Astrocyte (in vitro differentiated cells and primary cell): ENCODE measurements at places on chromosomes 6 and 20.

DNA sequence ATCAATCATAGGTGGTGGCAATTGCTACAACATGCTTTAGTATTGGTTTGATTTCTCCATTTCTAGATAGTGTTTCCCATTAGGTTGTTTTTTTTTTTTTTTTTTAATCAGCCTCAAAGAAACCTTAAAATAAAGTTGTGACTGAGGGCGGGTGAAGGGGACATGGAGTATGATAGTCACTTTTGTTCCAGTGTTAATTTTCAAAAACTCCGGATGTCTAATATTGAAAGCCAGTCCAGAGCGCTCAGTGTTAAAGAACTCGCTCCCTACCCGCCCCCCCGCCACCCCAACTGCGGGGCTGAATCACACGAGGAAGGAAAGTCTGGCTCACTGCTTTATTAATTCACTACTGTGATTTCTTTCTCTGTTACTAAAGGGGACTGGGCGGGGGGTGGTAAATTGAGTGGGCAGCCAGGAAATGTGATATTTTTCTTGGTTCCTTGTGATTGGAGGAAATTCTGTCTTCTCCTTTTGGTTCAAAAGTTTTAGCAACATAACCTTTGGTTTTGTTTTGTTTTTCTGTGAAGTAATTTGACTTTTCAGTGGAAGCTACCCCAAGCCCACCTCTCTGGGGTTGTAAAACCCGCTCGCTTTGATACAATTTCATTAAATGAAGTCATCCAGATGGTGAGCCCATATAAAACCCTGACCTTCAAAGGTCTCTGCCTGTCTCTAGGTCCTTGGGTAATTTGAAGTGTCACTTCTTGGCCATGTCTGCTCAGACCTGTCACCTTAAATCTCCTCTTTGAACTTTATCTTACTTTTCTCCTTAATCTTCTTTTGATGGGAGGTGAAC lies 38.0 kb downstream of the TNFAIP3 start:
- peak; percentile 30 for DNase-seq

DNA sequence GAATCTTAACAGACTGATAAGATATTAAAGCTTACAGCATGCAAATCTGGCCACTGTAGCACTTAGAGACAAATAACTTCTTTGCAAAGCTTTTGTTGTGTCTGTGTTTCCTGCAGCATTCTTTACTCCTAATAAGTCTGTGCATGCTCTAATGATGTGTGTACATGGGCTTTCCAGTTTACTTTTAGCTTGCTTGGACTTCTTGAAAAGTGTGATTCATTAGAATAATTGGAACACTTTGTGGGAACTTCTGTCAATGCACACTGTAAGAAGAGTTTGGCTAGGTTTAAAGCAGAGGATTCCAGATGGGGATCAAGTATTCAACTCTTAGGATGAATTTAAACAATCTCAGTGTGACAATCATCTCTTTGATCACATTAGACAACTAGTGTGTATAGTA lies 22.1 kb upstream of the TINAG start:
- DNase-seq: peak; percentile 66

DNA sequence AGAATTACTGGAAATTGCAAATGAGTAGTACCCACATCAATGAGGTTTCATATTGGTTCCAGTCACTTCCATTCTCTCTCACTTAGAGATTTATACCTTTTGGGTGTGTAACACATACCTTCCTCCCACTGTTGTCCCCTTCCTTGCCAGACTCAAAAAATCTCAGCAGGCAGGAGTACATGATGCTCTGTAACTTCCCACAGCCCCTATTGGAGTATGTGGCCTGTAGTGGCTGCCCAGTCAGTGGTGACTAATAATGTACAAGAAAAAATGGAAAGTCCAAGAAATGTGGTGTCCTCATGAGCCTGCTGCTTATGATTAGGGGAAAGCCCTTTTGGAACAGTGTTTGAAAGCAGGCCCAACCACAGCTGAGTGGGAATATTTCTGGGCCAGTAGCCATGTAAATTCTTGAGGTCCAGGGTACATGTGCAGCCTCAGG lies 312.0 kb downstream of the ZFAND3 start:
- DNase-seq: peak; percentile 99

DNA sequence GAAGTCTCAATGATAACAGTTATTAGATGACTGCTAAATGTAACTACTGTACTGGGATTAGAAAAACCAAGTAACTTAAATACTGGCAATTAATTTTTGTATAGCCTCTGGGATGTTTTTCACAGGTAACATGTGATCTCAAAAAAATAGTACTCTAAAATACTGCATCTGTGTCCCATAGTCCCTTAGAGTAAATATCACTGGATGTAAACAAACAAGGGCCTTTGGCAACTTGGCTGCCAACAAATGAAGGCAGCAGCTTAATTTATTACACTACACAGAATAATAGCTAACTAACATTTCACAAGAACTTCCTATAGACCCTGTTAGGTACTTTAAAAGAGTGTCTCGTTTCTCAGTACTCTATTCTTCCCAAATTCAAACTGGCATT lies 14.0 kb downstream of the ARHGAP18 start:
- no peak for DNase-seq

DNA sequence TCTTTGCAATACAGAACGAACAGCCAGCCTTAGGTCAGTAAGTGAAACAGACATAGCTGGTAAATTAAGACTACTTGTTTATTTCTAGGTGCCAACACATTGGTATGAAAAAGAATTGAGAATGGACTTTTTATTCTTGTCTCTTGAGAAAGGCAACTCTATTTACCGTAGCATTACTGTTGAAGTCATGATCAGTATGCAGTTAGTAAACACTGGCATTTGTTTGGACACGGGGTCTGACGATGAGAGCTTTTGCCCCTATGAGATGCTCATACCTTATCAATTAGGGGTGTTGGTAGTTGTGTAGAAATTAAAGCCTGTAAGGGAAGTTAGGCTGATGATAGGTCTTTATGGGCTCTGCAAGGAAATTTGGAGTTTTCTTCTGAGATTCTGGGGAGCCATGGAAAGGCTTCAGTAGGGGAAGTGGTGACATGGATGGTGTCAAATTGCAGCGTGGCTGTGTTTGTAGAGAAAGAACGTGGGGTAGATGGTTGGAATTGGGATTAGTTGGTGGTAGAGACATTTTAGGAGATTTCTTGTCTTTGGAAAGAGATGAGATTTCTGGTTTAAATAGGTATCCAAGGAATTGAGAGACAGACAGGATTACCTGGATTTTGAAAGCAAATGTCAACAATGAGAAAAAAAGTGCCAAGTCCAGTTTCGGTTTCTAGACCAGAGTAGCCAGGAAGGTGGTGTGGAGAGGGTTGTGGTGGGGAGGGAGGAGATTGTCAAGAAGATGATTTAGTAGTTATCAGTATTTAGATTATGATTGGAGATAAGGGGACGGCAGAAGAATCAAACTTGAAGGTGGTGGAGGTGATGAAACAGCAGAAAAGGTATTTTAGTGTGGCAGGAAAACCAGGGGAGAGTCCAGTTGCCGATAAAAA lies 116.6 kb downstream of the JARID2 start:
- no peak for DNase-seq

GRCh38 chr20:35144694-35145093 lies 2.4 kb downstream of the EDEM2 start:
- DNase-seq: no peak

- no peak for DNase-seq
These were observed 53.2 kb upstream of the BMP2 start for GRCh38 chr20:6714279-6714711.

DNA sequence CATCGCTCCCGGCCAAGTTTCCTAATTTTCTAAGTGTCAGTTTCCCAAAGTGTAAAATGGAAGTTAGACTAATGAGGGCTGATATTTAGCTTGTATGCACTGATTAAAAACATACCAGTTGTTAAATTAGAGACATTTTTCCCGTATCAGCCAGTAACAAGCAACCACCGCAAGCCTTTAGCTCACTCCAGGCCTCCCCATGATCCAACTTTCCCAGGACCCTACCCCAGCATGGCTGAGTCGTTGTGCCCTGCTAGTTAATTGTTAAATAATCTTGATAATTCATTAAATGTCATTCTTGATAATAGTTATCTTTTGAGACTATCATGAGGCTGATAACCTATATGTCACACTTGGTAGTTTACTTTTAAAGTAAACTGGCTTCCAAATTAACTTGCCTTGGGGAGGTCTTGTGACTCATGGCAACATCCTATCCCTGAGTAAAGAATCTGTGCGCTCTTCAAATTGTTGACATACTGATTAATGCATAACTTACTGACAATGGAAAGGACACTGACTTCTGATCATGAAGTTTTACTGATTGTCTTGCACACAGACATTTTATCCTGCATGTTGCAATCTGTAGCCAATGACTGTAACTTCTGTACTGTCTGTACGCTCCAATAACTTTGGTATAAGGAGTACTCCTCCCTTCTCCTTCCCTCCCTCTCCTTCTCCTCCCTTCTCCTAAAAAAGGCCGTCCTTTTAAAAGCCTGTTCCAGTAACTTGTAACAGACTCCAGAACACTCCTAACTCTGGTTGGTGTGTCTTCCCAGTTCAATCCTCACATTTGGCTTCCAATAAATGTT lies 6.3 kb upstream of the GTF3C6 start:
- DNase-seq: peak; percentile 32

DNA sequence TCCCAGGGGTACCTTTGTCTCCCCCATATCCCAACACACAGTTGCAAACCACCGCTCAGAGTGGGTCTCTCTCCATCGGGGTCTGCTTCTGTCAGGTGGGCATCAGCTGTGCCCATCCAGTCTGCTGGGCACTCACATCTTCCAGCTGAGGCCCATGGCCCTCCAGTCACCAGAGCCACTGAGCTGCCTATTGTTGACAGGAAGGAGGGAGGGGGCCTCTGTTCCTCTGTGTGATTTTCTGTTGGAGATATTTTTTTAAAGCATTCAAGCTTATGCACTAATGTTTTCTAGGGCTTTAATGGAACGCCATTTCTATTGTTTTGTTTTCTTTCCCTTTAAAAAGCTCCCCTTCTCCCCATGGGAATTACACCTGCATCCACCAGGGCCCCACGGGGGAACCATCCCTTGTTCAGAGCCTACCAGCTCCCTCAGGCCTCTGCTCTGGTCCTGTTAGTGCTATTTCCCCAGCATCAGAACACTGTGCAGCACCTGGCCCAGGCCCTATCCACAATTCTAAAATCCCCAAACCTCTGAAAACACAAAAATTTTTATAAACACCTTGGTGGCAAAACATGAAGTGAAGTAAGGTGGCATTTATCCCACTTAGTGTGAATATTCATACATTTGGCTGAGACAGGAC lies 326.2 kb downstream of the CD83 start:
- DNase-seq: no peak

DNA sequence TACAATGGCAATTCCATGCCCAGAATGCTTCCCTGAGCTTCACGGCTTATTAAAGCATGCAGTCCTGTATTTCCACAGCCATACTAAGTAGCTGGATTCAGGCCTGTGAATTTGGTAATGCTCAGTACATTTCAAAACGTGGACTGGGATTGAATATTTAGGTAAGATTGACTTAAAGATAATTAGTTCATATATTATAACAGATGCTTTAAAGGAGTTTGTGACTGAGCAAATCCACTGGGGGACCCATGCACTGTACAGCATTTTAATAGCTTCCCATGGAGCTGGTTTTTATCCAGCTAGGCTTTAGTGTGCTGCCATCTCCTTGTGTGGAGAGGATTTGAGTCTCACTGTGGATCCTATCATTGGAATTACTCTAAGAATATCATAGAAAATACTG lies 420.9 kb upstream of the FLRT3 start:
- no peak for DNase-seq

DNA sequence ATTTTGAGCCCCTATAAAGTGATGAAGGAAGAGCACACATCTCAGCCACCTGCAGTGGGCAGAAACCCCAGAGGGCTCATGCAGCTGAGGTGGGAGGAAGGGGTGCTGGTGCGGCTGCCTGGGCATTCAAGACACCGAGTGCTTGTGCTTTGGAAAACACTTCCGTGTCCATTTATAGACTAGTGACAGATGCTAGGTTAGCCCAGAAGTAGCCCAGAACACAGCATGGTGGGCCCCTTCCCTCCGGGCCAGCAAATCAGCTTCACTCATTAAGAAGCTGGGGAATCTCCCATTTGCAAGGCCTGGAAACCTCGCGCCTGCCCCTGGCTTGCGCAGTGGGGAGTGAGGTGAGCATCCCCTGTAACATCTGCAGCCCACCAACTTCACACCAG lies 12.9 kb downstream of the BEND3 start:
- no peak for DNase-seq

GRCh38 chr6:70725817-70726415 lies 58.2 kb downstream of the SMAP1 start:
- DNase-seq: peak; percentile 3

GRCh38 chr6:142446168-142446567 lies 144.4 kb downstream of the ADGRG6 start:
- DNase-seq: no peak

- DNase-seq: no peak
These were observed 503.4 kb downstream of the CD109 start for GRCh38 chr6:74199215-74199915.

DNA sequence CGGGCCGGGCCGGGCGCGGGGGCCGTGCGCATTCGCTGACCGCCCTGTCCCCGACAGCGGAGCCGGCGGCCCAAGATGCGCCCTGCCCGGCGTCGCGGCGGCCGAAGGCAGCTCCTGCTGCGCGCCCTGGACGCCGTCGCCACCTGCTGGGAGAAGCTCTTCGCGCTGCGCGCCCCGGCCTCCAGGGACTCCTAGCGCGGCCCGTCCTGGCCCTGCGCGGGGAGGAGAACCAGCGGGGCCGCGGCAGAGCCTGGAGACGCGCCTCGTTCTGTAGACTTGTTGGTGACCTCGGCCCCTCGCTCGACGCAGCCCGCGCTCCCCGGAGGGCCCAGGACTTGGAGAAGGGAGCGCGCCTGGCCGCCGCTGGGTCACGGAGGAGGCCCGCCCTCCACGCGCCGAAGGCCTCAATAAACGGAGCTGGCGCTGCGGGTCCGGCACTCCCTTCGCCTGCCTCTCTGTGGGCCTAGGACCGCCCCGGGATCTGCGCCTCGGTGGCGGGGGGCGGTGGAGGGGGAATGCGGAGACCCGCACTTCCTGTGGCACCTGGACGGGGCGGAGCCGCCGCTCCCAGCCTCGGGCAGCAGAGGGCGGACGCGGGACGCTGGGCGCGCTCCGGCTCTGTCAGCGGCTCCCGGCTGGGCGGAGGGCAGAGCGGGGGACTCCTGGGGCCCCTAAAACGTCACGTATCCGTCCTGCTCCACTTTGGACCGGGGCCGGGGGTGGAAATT lies 2.7 kb downstream of the C20orf204 start:
- DNase-seq: peak; percentile 69

DNA sequence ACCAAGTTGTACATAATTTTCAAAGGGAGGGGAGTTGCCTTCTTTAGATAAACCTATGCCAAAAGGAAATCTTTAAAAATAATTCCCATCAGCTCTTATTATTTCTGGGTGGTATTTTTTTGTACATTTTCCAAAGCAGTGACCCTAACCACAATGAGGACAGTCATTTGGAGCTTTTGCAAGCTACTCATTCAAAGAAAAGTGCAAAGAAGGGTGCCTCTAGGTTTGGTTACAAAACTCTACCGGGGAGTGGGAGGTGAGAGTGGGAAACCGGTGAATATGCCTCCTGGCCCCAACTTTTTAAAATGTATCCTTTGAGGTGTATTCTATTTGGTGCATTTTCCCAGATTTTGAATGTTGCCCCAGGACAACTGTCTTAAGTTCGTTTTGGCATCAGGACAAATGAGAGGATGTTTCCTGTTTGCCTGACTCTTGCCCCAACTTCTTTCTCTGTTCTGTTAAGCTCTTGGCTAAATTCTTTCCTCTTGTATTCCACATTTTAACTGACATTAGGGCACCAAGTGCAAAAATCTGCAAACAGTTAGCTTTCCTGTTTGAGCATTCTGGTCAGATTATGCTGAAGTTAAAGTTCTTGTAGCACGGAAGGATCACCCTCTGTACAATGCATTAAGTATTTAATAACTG lies 78.9 kb downstream of the SLX4IP start:
- peak; percentile 24 for DNase-seq

GRCh38 chr6:138944412-138944811 lies 43.6 kb downstream of the REPS1 start:
- DNase-seq: peak; percentile 77
